T-helper 2 cell treated with Interferon-gamma antibody and Interleukin-4, amounts not matched to agents 5 μg/mL and 100 μg/mL, for 36 hours (primary cell): ENCODE measurements at places on chromosomes 11 and 22.

DNA sequence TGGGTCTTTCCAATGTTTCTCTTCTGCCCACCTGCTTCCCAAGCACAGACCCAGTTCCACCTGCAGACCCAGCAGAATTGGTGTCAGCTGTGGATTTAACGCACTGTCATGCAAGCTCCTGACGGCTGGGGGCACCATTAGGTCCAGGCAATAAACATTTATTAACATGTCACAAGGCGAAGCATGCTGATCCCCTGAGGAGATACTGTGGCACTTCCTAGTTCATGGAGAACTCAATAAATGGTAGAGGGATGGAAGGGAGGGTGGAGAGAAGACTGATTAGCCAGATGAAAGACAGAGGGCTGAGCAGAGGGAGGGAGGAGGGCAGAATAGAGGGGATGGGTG lies 68.3 kb upstream of the TSPAN18 start:
- peak; percentile 3 for DNase-seq

DNA sequence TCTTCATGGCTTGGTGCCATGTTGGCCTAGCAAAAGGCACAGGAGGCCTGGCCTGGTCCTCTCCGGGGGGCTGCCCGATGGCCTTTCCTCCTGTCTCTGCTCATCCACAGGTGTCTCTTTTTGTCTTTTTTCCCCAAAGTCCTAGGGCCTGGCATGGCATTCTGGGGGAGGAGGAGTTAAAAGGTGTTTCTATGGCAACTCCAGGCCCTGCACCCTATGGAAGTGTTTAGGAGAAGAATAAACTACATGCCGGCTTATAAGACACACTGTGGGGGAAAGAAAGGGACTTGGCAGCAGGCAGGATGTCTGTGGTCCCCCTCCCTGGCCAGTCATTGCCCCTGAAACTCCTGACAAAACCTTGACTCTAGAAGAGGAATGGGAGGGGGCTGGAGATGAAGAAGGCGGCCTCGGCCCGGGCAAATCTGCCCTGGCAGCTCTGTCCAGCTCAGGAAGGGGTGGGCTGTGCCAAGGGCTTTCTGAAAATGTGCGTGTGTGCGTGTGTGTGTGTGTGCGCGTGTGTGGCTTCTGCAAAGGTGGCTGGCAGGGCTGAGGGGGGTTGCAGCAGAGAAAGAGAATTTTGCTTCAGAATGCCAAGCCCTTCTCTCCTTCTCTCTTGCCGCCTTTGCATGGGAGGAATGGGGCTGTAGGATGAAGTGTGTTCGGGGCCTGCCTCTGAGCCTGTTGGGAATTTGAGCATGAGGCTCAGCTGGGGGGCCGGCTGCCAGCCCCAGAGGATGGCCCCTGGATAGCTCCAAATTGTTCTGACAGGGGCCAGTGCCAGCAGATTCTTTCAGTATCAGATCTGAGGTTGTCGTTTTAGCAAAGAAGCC lies 3.2 kb downstream of the TIMP3 start:
- no peak for DNase-seq

- no peak for DNase-seq
Observed at GRCh38 chr11:16604794-16605388, 133.6 kb upstream of the C11orf58 start.

- no peak for DNase-seq
Observed at GRCh38 chr11:99098751-99099150, 78.0 kb downstream of the CNTN5 start.

- no peak for DNase-seq
Observed at GRCh38 chr11:9575260-9576240, 2.1 kb downstream of the WEE1 start.

- DNase-seq, result peak; percentile 47
Observed at GRCh38 chr11:57499413-57499982, 16.0 kb downstream of the SLC43A1 start.

GRCh38 chr11:12430954-12431595 lies 53.7 kb downstream of the PARVA start:
- no peak for DNase-seq

- DNase-seq, result no peak
Observed at GRCh38 chr11:294780-295179, 4.5 kb downstream of the IFITM5 start.

- no peak for DNase-seq
Observed at GRCh38 chr22:29964776-29965175, 81.8 kb downstream of the MTMR3 start.

DNA sequence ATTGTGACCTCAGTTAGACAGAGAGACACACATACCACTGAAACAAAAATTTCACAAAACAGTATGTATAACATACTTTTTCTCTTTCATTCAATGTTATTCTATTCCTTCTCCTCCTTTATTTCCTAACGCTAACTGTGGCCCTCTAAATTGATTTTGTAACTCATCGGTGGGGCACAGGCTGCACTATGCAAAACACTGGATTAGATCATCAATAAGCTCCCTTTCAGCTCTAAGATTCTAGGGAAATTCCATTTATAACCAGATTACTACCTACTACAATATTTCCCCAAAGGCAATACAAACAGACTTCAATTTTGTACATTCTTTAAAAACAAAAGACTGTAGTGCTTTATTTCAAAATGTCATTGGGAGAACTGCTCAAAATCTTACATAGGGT lies 6.1 kb downstream of the FJX1 start:
- no peak for DNase-seq

DNA sequence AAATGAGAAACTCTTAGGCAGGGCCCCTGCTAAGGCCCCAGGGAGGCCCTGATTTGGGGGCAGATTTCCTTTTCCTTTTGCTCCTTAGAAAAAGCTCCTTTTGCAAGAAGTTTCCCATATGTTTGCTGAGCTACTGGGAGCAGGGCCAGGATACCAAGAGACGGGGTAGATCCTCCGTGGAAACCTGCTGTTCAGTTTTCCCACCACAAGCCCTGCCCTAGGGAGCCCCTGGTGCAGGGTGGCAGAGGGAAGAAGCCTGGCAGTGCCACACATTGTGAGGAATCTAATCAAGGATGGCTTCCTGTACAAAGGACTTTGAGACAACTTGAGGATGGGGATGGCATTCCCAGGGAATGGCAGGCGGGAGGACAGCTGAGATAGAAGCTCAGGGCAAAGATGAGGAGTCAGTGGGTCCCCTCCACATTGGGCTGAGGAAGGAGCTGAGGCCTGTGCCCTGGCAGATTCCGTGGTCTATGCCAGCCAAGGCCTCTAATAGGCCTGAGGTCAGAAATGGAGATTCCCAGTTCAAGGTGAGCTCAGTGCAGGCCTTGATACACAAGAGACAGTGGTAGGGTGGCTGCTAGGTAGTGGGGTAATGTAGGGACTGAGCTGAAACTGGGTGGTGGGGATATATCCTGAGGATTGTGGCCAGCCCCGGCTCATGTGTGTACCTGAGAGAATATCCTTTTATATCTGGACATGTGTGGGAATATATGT lies 15.0 kb downstream of the TUB start:
- DNase-seq, result no peak

DNA sequence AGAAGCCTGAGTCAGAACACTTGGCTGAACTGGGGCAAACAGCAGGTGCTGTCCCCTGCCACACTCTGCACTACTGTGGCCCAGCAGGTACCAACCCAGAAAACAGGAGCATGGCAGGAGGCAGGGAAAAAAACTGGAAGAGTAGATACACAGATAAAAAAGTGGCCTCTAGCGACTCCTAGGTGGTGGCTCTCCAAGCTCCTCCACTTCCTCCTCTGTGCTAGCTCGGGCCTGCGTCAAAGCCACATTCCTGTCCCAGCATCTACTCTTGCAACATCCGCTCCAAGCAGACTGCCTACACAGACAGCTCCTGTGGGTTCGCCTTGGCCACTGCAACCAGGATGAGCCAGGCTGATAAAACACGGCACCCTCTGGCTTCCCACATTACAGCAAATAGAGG lies 6.9 kb downstream of the OR8B12 start:
- no peak for DNase-seq

DNA sequence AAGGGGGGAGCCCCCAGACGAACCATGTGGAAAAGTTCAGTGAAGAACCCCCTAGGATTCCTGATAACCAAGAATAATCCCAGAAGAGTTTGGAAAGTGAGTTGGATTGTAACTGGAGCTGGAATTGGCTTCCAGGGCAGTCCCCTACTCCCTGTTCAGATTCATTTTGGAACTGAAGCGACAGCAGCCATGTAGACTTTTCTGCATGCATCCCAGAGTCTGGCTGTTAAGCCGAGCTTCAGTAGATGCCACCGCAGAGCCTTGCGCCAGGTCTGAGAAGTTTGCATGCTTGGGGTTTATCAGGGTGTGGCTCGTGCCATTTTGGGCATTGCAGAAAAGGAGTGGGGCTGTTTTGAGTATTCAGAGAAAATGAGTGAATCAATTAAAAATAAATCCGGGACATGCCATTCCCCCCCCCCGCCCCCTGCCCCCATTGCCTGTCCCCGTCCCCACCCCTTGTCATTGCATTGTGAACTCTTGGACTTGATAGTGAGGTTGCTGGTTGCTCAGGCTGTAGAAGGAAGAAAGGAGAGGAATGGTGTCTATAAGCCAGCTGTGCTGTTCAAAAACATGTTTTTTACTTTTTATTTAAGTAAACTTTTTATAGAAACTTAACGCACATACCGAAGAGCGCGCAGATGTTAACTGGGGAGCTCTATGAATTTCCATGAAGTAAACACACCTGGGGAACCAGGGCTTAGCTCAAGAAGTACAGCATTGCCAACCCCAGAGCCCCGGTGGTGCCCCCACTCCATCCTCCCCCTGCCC lies 71.2 kb downstream of the LDLRAD3 start:
- DNase-seq, result no peak

DNA sequence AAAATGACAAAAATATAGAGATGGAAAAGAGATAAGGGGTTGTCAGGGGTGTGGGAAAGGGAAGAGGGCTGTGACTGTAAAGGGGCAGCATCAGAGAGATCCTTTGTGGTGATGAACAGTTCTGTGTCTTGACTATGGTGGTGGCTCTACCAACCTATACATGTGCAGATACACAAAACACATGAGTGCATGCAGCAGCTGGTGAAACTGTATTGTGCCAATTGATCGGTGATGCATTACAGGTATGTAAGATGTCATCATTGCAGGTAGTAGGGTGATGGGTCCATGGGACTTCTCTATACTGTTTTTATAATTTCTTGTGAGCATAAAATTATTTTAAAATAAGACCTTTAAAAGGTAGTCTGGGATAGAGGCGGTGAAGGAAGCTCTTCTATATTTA lies 24.1 kb upstream of the ZDHHC13 start:
- DNase-seq, result no peak

DNA sequence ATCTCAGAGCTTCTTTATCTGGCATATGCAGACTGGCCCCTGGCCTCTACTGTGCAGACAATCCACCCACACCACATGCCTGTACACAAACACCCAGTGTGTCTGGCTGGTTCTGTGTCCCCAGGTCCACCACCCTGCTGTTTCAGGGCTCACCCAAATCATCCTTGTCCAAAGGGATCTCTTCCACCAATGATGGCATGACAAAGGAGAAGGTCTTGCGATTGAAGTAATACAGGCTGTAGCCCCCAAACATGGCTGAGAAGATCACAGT lies 1.7 kb downstream of the SLC37A4 start:
- no peak for DNase-seq

- no peak for DNase-seq
Observed at GRCh38 chr11:68564261-68564660, 103.7 kb downstream of the PPP6R3 start.

- no peak for DNase-seq
Observed at GRCh38 chr22:17260298-17260697, 41.1 kb upstream of the ADA2 start.

- no peak for DNase-seq
Observed at GRCh38 chr11:14975252-14975587, 3.1 kb upstream of the CALCA start.

- no peak for DNase-seq
Observed at GRCh38 chr22:49999063-49999945, 13.3 kb downstream of the IL17REL start.

- no peak for DNase-seq
Observed at GRCh38 chr11:61716478-61717285, 35.8 kb upstream of the MYRF start.

- no peak for DNase-seq
Observed at GRCh38 chr11:125338886-125339811, 156.9 kb downstream of the FEZ1 start.

GRCh38 chr22:20751185-20751851 lies 22.6 kb upstream of the SERPIND1 start:
- no peak for DNase-seq

DNA sequence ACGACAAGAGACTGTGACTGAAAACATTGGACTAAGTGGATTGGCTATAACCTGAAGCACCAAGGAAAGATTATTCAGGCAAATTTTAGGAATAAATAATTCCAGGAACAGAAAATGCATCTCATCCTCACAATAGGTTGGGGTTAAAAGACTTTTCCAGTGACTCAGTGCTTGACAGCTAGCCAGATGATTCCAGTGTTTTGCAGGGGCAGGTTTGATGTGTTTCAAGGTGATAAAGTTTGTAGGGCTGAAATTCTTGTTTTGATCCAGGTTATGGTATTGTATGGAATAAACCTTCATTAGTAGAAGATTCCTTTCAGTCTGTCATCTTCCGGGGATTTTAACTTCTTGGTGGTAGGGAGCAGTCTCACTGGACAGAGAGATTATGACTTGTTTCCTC lies 2.3 kb downstream of the EXT2 start:
- no peak for DNase-seq

- DNase-seq, result no peak
Observed at GRCh38 chr11:119874660-119875238, 145.7 kb upstream of the NECTIN1 start.
